ENCODE measurements at places on chromosomes 3 and 15.

DNA sequence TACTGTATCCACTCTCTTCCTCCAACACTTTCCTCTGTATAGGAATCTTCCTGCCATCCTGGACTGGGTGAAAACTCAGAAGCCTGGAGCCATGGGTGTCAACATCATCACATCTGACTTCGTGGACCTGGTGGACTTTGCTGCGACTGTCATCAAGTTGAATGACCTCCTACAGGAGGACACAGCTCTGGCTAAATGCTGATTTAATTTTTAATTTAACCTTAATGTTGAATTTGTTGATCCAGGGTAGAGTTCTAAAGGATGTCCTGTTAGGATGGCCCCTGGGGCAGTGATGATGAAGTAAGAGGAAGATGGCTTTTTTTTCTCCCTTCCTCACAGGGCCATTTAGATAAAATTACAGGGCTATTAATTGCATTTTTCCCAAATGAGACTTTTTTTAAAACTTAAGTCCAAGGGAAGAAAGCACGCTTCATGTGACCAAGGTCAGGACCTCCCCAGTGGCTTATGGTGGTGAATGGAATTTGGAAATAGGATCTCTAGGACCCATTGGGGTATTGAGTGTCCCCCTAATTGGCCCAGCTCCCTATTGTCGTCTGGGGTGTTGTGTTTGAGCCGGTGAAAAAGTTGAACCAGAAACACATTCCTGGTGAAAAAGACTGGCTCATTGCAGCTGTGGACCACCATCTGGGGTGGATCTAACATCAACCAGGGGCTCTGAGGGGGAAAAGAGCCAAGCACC is 125.7 kb upstream of the ZBED2 start:
- DNase-seq, result no peak

DNA sequence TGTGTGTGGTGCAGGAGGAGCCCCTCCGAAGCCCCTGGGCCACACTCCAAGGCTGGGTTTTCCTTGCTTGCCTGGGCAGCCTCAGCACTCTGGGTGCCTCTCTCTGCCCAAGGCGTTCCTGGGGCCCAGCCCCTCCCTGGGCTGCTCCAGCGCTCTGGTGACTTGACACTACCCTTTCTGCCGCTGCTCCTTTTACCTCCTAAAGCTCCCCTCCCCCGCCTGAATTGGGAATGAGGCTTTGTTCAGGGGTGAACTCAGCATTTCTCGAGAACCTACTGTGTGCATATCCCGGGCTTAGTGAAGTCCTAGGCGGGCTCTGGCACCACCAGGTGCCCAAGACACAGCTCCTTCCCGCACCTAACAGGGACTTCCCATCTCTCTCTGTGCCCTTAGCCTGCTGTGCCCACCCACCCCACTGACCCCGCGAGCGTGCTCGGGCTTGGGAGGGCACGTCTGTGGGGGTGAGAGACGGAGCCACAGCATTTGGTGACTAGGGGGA is 1.2 kb upstream of the BAHD1 start:
- DNase-seq, result no peak

- peak; percentile 97 for DNase-seq
Observed at GRCh38 chr15:52103217-52104207, 9.1 kb downstream of the BCL2L10 start.

- no peak for DNase-seq
Observed at GRCh38 chr3:10933805-10934481, 58.6 kb upstream of the SLC6A1 start.

DNA sequence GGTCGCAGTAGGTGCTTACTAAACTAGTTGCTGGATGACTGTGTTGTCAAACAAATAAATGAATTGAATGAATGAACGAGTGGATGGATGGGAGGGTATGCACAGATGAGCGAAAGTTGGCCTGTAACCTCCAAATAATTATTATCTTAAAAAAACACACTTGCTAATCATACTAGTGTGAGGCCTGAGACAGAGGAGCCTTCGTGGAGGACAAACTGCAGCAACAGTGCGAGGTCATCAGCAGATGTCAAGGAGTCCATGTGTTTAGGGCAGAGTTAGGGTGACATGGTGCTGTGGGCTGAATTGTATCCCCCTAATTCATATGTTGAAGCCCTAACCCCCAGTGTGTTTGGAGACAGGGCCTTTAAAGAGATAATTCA is 24.4 kb downstream of the CORO2B start:
- no peak for DNase-seq

DNA sequence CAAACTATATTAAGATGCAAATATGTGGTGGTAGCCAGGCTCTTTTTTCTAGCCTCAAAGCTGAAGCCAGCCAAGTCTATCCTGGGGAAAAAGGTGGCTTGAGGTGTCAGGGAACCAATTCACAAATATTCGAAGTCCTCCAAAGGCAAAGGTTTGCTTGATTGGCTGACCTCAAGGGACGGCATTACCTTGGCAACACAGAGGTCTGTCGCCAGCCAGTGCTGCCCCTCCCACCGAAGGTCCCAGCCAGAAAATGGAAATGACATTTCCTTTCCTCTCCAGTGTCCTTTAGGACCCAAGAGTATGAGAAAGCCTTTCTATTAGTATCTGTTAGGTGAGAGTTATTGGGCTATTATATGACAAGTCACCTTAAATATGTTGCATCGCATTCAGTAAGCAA is 96.0 kb upstream of the LIMD1 start:
- no peak for DNase-seq

DNA sequence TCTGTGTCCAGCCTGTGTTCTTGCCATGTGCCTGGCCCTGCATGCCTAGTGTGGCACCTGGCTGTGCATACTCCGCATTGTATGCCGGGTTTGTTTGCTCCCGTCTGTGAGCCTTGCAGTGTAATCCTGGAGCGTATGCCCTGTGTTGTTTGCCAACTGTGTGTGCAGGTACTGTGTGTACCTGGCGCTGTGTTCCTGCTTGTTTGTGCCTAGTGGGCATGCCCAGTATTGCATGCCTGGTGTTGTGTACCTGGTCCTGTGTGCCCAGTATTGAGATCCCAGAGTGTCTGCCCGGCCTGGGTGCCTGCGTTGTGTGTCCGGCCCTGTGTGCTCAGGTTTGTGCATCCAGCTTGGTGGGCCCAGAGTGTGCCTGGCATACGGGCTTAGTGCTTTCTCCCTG is 54.5 kb upstream of the CHRNA7 start:
- no peak for DNase-seq

GRCh38 chr15:90209591-90209990 is 8.5 kb downstream of the SEMA4B start:
- DNase-seq, result no peak

- no peak for DNase-seq
Observed at GRCh38 chr15:39285071-39285470, 295.8 kb upstream of the THBS1 start.

- no peak for DNase-seq
Observed at GRCh38 chr3:142007710-142008399, 131.4 kb downstream of the ATP1B3 start.

GRCh38 chr3:50473768-50474167 is 29.7 kb downstream of the CACNA2D2 start:
- no peak for DNase-seq

GRCh38 chr3:137572931-137573330 is 191.2 kb upstream of the SOX14 start:
- DNase-seq, result no peak

- no peak for DNase-seq
Observed at GRCh38 chr3:185103359-185104127, 49.3 kb downstream of the C3orf70 start.

- DNase-seq, result no peak
Observed at GRCh38 chr3:43885908-43886618, 195.3 kb downstream of the ABHD5 start.

- no peak for DNase-seq
Observed at GRCh38 chr3:169813278-169813677, 574 bp upstream of the LRRC34 start.

- DNase-seq, result peak; percentile 20
Observed at GRCh38 chr15:62066663-62067447, at the start of gene C2CD4A. Gene C2CD4A, plus strand, starts transcription at chr15:62066977. Its CDS starts 637 bp downstream, at chr15:62067614.

DNA sequence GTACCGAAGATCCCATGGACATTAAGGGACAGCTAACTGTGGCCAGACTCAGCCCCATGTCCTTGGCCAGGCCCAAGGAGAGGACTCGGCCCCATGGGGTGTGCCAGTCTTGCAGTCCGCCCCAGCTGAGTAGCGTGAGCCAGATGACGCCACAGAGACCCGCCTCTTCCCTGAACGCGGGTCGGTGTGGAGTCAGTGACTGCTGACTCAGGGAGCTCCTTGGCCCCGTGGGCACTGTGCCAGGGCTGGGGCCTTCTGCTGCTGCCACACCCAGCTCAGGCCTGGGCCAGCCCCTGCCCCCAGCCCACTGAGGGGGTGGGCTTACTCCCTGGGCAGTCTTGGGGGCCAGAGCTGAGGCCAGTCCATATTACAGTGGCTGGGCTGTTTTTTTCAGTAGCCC is 52.8 kb downstream of the PLXNA1 start:
- peak; percentile 50 for DNase-seq

GRCh38 chr3:178967177-178967532 is 104.5 kb downstream of the ZMAT3 start:
- no peak for DNase-seq

- DNase-seq, result no peak
Observed at GRCh38 chr15:96503276-96503675, 172.8 kb downstream of the NR2F2 start.

- no peak for DNase-seq
Observed at GRCh38 chr3:32492684-32493436, 9.8 kb downstream of the CMTM6 start.

GRCh38 chr3:192817053-192817452 is 89.7 kb upstream of the FGF12 start:
- peak; percentile 57 for DNase-seq

DNA sequence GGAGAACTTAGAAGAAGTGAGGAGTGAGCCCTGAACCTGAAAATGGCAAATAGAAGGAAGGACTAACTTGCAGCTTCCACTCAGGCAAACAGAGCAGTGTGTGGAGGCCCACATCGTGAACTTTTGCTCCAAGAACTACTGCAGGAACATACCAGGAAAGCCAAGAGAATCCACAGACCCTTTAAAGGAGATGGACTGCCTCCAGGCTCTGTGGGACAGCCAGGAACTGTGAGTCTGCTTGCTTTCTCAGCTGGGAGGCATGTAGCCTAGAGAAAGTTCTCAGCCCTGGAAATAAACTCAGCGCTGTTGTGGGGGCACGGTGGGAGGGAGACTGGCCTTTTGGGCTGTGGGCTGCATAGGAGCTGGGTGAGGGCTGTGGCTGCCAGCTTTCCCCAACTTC is 93.0 kb downstream of the SNRK start:
- DNase-seq, result no peak

GRCh38 chr3:150072576-150072975 is 101.9 kb upstream of the PFN2 start:
- DNase-seq, result no peak

GRCh38 chr3:172102123-172102882 is 62.9 kb downstream of the FNDC3B start:
- DNase-seq, result no peak

- DNase-seq, result no peak
Observed at GRCh38 chr3:42166214-42166613, 75.1 kb downstream of the TRAK1 start.

DNA sequence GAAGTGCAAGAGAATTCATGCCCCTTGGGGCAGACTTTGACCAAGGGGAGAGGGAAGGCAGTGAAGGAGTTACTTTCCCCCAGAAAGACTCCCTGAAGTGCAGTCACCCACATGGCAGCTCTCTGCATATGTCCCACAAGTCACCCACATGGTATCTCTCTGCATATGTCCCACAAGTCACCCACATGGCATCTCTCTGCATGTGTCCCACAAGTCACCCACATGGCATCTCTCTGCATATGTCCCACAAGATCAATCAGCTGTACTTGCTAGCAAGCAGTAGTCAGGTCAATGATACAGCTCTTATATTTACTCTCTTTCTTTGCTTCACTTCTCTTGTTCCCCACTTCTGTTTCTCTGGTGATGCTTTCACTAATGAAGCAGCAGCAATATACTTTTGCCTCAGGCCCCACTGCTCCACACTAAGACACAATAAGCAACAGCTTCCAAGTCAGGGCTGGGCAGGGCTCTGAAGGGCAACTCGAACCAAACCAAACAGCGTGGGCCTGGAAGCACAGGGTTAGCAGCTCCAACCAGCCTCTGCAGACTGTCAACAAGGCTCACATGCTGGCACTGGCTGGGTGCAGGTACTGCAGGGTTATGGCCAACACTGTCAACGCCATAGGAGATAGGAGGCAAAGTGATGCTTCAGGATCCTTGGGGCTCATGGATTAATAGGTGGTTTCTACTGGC is 46.7 kb downstream of the THBS1 start:
- no peak for DNase-seq

- DNase-seq, result peak; percentile 90
Observed at GRCh38 chr15:101277038-101277822, at the start of gene SELENOS. Gene SELENOS, minus strand, starts transcription at chr15:101277485. Its CDS starts 68 bp downstream, at chr15:101277417.

- DNase-seq, result no peak
Observed at GRCh38 chr15:71509139-71509538, 301.2 kb upstream of the NR2E3 start.

GRCh38 chr15:59399465-59400102 is 26.9 kb upstream of the MYO1E start:
- DNase-seq, result no peak

- peak; percentile 74 for DNase-seq
Observed at GRCh38 chr3:9769426-9770275, at the start of gene CAMK1. Gene CAMK1, minus strand, starts transcription at chr3:9769947. Its CDS starts 2,198 bp downstream, at chr3:9767749.
